ENCODE measurements at places on chromosomes 4 and X.

GRCh38 chr4:43253541-43253940 is 361.0 kb downstream of the GRXCR1 start:
- DNase-seq: no peak

- DNase-seq: no peak
Observed at GRCh38 chr4:185128272-185129119, 14.6 kb upstream of the SLC25A4 start.

DNA sequence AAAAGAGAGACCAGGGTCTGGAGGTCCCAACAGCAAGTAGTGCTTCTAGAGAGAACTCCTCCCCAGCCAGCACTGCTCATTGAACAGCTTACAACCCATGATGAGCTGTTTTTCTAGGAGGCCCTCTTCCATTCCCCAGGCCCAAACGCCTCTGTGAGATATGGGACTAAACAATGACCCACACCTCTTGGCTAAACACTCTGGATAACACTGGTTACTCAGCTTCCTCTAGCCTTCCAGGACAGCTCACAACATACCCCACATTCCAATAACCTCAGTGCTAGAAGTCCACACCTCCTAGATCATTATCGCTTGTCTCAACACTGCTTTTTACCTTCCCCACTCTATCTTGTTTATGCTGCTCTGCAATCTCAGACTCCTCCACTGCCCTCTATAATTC is 35.4 kb upstream of the PGRMC2 start:
- no peak for DNase-seq

- no peak for DNase-seq
Observed at GRCh38 chr4:115213716-115214115, 100.3 kb upstream of the NDST4 start.

DNA sequence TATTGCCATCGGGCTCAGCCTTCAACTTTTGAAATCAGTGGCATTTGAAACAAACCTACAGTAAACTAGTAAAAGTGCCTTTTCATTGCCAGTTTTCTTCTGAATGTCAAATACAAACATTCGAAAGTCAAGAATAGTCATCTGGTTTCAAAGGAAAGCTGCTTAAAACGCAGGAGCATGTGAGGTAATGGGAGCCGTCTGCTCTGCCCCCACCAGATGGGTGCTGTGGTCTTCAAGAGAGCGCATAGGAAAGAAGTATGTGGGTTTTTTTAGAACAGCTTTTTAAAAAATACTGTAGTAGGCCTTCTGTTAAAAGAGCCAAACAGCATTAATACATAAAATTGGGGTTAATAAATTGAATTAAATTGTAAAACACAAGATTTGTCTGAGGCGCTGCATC is 88.6 kb downstream of the STOX2 start:
- no peak for DNase-seq

- no peak for DNase-seq
Observed at GRCh38 chr4:145904413-145905177, 34.0 kb downstream of the ZNF827 start.

DNA sequence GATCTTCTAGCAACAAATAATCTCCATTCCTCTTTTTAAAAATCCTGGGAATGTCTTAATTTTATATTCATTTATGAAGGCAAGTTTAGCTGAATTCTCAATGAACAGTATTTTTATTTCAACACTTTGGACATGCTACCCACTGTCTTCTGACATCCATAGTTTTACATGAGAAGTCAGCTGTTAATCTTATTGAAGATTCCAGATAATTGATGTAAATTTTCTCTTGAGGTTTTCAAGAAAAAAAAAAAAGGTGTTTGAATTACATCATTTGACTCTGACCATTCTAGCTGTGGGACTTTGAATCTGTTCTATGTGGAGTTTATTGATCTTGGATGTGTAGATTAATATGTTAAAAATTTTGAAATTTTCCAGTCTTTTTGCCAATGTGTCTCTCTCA is 28.0 kb downstream of the PDHA2 start:
- DNase-seq: no peak

Data from effector memory CD4-positive, alpha-beta T cell (primary cell).